ENCODE measurements at places on chromosomes 1 and 21. TPM values are rescaled to one million over a fixed set of nuclear protein-coding genes. Genes with fewer than 3 reads are reported as not detected.

GRCh38 chr1:27863538-27863915, 8.8 kb upstream of the THEMIS2 start:
- DNase-seq: no peak

The TACSTD2 gene
- total RNA-seq: not detected

DNA sequence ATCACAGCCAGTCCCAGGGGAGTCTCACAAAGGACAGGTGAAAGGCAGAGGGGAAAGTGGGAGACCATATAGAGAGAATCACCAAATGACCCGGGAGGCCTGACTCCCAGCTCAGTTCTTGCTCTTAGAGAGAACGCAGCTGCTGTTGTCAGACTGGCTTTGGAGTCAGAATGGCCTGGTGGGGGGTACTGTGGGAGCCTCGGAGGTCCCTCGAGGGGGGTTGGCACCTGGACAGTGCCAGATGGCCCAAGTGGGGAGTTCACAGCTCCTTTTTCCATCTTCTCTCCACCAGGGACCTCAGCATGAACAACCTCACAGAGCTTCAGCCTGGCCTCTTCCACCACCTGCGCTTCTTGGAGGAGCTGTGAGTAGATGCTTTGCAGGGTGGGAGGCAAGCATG, 31.5 kb downstream of the LGR6 start:
- DNase-seq: no peak

- DNase-seq: no peak
Measured at GRCh38 chr1:168138134-168138533, 1.4 kb upstream of the GPR161 start.

DNA sequence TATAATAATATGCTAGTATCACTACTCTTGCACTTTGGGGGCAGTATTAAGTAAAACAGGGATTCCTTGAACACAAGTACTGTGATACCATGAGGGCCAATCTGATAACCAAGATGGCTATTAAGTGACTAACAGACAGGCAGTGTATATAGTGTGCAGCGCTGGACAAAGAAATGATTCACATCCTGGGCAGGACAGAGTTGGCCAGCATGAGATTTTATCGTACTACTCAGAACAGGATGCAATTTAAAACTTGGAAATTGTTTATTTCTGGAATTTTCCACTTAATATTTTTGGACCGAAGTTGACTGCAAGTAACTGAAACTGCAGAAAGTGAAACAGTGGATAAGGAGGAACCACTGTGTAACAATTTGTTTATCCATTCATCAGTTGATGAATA, 74.6 kb downstream of the DNTTIP2 start:
- no peak for DNase-seq

DNA sequence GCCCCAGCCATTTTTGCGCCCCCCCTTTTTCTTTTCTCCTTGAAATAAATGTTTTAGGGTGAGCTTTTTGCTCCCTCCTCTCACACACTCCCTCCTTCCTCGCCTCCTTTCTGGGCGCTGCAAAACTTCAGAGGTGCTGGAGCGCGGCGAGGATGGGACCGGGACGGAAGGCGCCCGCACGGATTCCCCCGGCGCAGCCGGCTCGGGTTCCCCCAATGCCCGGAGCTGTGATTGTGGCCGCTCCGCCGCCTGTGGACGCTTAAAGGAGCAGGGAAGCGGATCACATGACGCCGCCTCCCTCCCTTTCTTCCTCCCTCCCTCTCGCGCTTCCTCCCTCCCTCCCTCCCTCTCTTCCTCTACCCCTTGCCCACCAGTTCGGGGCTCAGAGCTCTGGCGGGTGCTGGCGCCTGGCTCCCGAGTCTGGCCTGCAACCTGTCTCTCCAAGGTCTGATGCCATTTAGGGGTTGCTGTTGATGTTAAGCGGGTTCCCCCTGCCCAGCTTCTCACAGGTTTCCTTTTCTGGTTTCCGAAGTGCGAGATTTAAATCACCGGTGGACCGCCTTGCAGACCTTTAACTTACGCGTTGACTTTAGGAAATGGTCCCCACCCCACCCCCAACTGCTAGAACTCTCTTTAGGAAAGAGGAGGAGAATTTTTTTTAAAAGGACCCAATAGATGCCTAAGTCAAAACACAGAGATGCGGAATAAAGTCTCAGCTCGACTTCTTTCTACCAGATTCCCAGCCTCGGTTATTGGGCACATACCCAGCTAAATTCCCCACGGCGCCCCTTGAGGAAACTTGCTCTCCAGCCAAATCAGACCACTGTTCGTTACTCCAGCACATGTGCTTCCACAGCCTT, at the start of gene WLS:
Gene WLS, minus strand, starts transcription at position 235 of the 860 bp plus-strand sequence. Its CDS starts 224 bp downstream, at position 11.
- no peak for DNase-seq

The NGF gene
- not detected for total RNA-seq

GRCh38 chr1:56216218-56216617, 363.1 kb downstream of the PLPP3 start:
- DNase-seq: no peak

The SEC16B gene
- total RNA-seq: not detected

GRCh38 chr1:184504955-184505338, 118.1 kb downstream of the C1orf21 start:
- DNase-seq: no peak

DNA sequence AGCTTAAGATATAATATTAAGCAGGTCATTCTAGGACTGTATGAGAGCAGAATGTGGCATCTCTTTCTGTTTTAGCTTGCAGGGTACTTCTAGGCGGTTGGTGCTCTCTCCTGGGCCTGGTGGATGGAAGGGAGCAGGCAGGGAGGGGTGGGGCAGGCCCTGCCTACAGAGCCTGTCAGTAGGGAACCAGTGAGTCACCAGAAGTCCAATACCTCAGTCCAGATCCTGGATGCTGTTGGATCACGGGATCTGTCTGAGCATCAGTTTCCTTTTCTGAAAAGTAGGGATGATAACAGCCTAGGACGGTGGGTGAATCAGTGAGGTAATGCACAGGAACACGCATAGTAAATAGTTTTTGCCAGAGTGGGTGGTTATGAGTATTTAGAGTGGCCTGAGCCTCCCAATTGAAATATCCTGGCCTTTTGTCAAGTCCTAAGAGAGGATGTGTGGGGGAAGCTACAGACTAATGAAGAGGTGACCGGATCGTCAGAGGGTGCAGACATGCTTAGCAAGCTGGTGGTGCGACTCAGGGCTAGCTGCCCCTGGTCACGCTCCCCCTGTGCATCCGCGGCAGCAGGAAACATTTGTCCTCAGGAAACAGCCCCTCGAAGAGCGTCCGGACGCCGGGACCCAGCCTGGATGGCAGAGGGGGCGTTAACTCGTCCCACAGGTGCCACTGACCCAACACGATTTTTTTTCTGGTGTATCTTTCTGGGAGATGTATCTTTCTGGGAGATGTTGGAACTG, 23.9 kb downstream of the NAV1 start:
- DNase-seq: no peak

The FAM177B gene
- total RNA-seq: not detected

- no peak for DNase-seq
Measured at GRCh38 chr1:1204425-1204920, 1.9 kb downstream of the TNFRSF18 start.

GRCh38 chr1:53944469-53945182, 873 bp downstream of the IFT25 start:
- DNase-seq: no peak

DNA sequence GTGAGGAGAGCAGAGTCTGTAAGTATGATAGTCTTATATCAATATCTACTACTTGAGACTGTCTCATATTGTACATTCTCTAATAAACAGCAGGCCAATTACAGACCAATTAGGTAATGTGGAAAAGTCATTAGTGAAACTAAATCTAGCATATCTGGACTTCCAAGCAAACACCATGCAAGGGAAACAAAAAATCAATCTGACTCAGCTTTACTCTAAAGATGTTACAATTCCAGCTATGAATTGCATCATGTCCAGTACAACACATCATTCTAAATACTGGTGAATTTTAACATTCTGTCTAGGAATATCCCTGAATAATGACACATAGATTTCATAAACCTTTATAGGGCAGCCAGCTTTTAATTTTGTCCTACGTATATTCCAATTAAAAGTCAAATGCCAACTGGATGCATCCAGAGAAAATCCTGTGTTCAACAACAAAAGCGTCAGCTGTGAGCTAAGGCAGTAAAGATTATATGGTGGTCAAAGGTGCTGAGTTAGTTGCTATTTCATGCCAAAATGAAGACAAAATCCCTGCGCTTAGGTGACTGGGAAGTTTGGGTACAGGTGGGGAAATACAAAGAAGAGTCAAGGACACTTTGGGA, 159.3 kb downstream of the TTLL7 start:
- no peak for DNase-seq

DNA sequence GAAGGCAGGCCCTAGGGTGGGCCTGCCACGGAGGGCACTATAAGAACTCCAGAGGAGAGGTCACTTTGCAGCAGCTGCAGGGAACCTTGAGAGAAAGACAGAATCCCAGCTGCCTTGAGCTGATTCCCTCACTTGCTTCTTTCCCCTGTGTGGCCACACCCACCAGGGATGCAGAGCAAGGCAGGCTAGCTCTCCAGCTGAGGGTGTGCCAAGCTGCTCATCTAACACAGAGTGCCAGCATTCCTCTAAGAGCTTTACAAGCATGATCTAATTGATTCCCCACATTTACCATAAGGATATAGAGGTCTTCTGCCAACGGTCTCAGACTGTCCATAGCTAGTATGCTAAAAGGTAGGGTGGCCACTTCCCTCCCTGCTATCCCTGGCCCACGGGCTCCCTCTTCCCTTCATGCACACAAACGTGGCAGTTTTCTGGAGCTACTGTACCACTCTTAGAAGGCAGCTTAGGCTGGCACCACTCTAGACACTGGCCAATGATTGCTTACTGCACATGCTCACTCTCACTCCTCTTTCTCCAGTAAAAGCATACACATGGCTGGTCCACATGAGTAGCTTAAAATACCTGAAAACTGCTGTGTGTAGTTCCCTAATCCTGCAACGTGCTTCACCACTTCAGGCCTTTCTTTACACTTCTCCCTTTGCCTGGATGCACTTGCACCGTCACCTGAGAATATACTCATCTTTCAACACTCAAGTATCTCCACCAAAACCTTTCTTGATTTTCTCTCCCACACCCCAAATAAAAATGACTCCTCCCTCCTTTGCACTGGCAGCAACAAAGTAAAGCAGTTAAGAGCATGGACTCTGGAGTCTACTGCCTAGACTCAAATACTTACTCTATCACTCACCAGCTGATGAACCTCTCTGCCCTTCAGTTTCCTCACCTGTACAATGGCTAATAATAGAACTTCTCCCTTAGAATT, 57.7 kb downstream of the DMAP1 start:
- no peak for DNase-seq

DNA sequence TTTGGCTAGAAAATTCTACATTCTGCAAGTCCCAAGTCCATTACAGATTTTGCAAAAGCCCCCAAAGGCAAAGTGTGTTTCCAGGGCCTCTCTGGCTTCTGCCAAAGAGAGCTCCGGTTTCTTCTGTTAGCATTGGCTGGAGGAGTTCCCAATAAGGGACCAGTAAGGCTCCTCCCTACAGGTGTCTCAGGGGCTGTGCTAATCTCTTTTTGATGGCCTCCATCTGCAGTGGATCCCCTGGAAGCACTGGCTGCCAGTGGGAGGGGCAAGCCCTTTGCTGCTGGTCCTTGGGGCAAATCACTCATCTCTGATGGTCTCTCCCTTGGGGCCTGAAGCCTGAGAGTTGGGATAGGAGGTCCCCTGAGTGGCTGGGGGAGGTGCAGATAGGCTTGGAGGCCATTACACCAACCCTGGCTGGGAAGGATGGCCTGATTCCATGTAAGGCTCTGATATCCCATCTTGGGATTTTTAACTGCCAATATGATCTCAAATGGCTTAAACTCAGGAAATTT, 89.1 kb upstream of the USP24 start:
- no peak for DNase-seq

GRCh38 chr1:26692211-26692792, 3.5 kb upstream of the ARID1A start:
- peak; percentile 94 for DNase-seq

The PCP4L1 gene
- total RNA-seq: not detected

GRCh38 chr1:32334864-32335534, 1.0 kb downstream of the MARCKSL1 start:
- peak; percentile 80 for DNase-seq

The GCSAML gene
- total RNA-seq: not detected

GRCh38 chr1:240663169-240663879, 51.4 kb upstream of the GREM2 start:
- DNase-seq: no peak

The LCA5L gene
- 1.8 TPM for total RNA-seq

The ADAMTSL4 gene
- total RNA-seq: not detected

GRCh38 chr1:112358061-112358770, 37.8 kb upstream of the CTTNBP2NL start:
- no peak for DNase-seq

DNA sequence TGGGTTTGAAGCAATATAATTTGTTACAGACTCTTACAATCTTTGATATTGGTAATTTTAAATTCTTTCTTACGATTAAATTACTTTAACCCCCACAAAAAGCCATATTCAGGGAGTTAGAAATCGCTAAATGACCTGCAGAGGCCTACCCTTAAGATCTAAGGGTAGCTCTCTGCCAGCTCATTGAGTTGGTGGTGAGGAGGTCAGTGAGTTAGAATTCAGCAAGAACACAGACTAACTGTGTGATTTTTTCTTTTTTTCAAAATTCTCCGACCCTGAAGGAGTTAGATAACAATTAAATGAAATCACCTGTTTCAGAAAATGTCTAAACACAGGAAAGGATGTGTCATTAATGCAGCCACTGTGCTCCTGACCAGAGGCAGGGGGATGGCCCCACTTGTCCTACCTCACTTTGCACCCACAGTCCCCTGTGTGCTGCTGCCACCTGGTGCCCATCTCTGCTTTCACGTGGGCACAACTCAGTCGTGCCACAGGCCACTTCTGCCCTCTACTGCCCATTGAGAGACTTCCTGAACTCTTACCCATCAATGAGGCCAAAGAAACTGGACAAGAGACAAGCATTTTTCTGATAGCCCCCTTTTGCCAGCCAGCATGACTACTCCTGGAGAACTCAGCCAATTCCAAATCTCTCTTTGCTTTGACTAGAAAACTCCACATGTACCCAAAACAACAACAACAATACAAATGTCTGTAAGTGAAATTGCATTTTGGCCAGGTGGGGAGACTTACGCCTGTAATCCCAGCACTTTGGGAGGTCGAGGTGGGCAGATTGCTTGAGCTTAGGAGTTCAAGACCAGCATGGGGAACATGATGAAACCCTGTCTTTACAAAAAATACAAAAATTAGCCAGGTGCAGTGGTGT, 8.4 kb downstream of the CFAP45 start:
- peak; percentile 75 for DNase-seq

The TRIM67 gene
- total RNA-seq: 0.06 TPM

DNA sequence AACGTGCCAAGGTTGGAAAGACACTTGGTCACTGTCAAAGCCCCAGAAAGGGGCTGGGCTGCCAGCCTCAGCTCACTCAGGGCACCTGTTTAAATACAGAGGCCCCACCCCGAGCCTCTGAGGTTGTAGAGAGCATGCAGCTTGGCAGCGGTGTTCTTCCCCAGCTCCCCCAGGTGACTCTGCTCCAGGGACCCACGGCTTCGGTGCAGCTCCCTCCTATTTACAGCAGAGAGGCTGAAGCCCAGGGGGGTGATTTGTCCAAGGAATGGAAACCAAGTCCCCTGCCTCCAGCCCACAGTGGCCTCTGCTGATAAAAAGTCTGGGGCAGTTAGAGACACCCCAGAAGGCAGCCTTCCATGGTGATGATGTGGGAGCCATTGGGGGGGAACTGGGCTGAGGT, 9.1 kb upstream of the C1QA start:
- no peak for DNase-seq

GRCh38 chr1:178122283-178122682, 28.4 kb downstream of the RASAL2 start:
- no peak for DNase-seq

The UQCRHL gene
- total RNA-seq: 3.4 TPM

The C1orf87 gene
- total RNA-seq: not detected

The S100A2 gene
- not detected for total RNA-seq

The DNALI1 gene
- total RNA-seq: not detected

- DNase-seq: no peak
Measured at GRCh38 chr21:45417951-45418300, 13.0 kb downstream of the COL18A1 start.
